ENCODE measurements at places on chromosomes 2 and 18.

DNA sequence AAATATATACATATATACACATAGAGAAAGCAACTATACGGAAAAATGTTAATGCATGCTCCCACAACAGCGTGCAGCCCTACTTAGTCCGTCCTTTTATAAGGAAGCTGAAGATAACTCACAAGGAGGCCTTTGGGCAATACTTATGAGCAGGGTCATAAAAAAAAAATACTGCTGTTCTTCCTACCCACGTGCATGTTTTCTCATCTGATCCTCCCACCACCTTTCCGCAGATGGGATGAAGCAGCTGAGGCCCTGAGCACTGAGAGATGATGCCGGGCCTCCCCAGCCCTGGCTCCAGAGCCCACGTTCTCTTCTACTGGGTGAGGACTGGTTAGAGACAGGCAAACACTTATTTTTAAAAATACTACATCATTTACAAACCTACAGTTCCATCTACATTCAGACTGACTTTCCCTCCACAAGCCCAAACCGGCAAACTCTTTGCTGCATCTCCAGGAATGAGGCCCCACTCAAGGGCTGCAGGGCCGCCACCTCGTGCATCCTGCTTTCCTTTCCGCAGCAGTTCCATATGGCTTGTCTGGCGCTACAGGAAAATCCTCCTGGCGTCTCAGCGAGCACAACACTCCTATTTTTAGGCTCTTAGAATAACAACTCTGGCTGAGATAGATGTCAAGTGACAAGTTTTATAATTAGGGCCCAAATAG is 41.6 kb downstream of the TBC1D8 start:
- no peak for DNase-seq

DNA sequence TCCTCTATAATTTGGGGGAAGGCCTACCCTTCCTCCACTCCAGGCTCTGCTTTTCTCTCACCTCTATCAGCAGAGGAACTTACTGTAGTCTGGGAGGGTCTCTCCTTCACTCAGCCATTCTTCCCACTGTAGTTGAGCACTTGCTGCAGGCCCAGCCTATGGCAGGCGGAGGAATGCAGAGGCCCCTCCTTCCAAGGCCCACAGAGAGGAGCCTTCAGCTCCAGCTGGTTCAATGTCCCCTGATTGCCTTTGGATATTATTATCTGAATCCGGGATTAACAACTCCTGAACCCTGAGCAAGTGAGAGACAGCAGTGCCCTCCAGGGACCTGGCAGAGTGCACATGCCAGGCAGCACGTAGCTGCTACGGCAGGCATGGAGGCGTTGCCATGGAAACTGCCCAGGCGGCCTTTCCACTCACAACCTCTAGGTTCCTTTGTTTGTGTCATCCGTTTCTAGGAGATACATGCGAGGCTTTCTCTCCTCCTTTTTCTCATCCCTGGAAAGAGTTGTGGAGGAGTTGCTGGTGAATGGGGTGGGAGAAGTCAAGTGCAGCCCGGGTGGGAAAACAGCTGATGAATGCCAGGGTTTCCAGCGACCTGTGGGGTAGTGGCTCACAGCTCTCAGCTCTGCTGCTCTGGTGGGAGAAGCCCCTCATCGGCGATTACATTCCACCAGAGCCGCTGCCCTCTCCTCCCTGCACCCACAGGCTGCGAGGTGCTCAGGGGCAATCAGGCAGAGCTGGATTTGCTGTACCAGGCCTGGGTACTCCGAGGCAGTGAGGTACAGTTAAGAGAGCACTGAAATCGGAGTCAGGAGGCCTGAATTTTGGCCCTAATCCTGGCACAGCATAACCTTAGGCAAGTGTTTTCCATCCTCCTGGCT is 55.3 kb upstream of the HK2 start:
- peak; percentile 67 for DNase-seq

DNA sequence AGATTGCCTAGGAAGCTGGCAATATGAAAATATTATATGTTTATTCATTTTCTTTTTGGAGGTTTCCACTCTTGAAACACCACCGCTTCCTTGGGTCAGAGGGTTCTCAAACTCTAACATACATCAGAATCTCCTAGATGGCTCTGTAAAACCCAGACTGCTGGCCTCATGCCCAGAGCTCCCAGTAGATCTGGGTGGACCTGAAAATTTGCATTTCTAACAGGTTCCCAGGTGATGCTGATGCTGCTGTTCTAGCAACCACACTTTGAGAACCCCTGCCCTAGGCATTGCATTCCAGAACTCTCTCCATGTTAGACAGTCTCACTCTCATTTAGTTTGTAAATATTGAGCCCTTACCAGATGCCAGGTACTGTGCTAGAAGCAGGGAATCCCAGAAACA is 139.4 kb downstream of the FAM210A start:
- no peak for DNase-seq

DNA sequence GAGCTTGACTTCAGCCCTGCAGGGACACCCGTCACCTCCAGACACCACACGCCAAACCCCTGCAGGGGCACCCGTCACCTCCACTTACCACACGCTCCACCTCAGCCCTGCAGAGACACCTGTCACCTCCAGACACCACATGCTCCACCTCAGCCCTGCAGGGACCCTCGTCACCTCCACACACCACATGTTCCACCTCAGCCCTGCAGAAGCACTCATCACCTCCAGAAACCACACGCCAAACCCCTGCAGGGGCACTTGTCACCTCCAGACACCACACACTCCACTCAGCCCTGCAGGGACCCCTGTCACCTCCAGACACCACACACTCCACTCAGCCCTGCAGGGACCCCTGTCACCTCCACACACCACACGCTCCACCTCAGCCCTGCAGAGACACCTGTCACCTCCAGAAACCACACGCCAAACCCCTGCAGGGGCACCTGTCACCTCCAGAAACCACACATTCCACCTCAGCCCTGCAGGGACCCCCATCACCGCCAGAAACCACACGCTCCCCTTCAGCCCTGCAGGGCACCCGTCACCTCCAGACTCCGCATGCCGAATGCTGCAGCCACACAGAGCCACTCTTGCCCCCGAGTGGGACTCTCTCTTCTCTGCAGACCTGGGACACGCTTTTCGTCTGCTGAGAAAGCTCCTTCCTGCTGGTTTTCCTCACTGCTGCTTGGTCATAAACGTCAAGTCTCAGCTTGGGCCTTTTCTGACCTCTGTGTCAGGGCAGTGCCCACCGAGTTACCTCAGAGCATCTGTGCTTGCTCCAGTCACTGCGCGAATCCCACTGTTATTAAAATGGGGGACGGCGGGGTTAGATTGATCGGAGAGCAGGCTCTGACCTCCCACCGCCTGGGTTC is 77.5 kb upstream of the SALL3 start:
- no peak for DNase-seq

GRCh38 chr2:177255227-177255601 is 9.3 kb downstream of the NFE2L2 start:
- DNase-seq: no peak

DNA sequence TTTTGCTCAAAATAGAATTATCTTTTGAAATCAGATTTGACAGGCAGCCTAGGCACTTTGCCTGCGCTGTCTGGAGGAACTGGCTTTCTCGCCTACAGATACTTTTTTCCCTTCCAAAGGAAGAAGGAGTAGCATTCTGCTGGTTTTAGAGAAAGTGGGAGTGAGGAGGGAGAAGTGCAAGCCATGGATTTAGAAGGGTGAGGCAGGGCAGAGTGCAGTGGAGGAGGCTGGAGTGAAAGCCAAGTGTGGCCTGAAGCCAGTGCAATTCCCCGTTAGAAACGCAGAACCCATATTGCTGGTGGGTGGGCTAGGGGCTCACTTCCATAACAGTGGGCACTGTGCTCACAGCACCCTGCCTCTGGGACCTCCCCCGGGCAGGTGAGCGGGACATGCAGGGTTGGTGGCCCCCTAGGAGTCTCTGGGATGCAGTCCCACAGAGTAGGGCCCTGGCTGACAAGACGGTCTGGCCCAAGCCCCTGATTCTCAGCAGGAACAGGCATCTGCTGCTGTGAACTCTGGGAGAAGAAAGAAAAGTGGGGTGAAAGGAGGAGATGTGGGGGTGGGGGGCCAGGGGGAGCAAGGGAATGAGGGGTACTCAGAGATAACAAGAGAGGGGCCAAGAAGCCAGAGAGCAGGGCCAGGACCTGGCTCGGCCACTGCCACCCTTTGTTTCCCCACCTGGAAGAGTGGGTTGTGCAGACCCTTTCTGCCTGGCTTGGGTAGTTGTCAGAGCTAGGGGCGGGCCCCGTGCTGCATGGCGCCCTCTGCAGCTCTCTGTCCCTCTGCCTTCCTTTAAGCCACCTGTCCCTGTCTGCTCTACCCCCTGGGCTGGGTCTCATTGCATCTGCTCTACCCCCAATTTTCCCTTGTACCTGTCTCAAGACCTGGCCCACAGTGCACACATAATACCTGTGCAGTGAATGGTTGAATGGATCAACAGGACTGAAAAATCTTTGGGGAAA is 273.5 kb upstream of the HS6ST1 start:
- DNase-seq: no peak

Data from RPMI7951 (cell line).